NCI-H187 treated with DMSO at 0.1 percent for 48 hours (cell line): ENCODE measurements at places on chromosomes 12 and 14.

DNA sequence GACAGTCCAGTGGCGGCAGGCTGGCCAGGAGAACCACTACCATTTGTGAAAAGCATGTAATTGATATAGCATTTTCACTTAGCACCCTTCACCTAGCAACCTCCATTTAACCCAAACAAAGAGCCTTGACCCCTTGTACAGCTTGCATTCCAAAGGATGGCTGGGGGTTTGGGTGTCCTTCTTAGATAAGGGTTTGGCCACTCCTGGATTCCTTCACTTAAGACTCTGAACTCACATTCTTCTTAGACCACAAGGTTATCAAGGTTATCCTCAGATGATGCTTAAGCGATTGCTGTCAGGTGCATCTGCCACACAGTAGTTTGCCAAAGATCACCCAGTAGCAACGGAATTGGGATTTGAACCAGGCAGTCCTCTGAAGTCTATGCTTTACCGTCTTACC lies 102.8 kb downstream of the ZNF664 start:
- DNase-seq = no peak

GRCh38 chr14:79011091-79011919 lies 841.1 kb downstream of the NRXN3 start:
- DNase-seq = no peak

DNA sequence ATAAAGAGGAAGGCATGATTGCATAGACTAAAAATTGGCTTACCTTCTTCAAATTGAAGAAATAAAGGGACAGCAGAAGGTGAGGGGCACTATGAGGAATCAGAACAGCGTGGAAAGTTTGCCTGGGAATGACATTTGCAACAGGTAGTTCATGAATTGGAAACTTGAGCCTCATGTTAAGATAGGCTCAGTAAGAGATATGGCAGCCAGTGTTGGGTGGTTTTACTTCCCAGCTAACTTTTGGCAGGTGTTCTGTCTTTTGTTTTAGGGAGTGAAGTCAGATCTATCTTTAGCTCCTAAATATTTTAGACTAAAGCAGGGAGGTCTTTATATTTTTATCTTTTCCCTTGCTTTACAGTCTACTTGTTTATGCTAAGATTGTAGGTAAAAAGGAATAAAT lies 122.4 kb downstream of the ANO6 start:
- no peak for DNase-seq

DNA sequence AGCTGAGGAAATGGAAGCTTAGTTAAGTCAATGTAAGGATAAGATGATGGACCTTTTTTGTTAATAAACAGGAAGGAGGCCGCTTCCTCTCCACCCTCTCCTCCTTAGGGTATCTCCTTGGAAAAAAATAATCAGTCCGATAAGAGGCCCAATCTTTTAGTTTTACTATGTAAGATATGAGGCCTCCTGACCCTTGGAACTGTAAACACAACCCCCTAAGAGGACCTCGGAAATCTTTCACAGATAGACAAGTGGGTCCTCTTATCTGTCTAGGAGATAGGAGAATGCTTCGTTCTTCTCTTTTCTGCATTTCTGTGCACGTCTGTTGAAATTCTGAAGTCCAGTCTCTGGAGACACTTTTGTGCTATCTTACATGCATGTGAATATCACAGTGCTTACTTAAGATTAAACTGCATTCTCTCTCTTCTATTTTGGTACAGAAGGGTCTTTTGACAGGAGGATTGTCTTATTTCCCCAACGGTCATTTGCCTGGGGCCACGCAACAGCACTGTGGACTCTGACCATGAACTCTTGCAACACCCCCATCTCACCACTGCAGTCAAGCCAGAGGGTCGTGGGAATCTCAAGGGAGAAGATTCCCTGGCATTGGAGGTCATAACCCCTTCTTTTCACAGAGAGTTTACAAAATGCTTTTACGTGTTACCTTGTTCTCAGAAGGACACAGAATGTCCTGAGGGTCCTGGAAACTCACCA lies 313.0 kb upstream of the RTL1 start:
- no peak for DNase-seq

DNA sequence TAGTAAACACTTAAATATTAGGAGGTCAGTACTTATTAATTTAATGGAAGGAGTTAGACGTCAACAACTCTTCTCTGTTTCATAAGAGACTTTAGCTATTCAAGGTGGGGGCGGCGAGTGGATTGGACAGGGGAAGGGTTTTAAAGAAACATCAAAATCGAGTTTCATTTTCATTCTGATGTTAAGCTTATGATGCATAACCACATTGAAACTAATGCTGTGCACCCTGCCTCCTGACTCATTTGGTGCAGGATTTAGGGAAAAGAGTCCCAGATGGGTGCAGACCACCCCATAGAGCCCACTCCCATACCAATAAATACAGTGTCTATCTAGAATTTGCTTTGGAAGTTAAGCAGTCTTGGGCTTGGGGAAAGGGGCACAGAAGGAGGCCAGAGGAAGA lies 7.4 kb downstream of the ZBTB39 start:
- no peak for DNase-seq

DNA sequence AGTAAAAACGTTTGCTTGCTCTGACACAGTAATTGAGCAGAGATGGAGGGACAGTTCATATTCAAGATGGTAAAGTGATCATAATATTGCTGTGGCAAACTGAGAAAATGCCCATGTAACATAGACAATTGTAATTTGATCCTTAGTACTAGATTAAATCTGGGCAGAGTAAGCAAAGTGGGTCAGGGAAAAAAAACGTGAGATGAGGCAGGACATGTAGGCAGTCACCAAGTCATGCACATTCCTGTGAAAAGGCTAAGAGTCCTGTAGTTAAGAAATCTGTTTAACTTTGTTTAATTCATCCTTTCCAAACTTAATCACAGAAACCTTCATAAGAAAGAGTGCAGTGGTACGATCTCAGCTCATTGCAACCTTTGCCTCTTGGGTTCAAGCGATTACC lies 16.1 kb downstream of the BTBD7 start:
- no peak for DNase-seq

- DNase-seq = no peak
These were observed 42.1 kb downstream of the MGST1 start for GRCh38 chr12:16389594-16389993.

GRCh38 chr12:105107171-105107493 lies 399 bp upstream of the WASHC4 start:
- peak; percentile 30 for DNase-seq

GRCh38 chr12:26195641-26196420 lies 458 bp downstream of the SSPN start:
- no peak for DNase-seq

- DNase-seq = no peak
These were observed 21.6 kb upstream of the CAMKK2 start for GRCh38 chr12:121318121-121318520.

- no peak for DNase-seq
These were observed 15.6 kb upstream of the PLEKHD1 start for GRCh38 chr14:69468949-69469348.

DNA sequence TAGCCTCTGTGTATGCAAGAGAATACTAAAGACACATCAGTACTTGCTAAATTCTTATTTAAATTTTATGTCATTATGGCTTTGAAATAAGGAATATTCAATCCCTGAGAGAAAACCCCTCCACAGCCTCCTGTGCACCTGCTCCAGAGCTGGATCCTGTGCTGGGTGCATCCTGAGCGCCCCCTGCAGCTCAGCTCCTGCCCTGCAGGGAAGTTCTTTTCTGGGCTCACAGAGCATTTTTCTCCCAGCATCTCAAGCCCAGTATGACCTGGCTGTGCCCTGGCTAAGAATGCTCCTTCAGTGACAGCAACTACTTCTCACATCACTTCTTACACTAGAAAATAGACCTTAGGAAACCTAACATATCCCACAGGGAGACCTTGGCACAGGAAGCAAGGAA lies 1211.7 kb downstream of the TMEM121 start:
- no peak for DNase-seq

DNA sequence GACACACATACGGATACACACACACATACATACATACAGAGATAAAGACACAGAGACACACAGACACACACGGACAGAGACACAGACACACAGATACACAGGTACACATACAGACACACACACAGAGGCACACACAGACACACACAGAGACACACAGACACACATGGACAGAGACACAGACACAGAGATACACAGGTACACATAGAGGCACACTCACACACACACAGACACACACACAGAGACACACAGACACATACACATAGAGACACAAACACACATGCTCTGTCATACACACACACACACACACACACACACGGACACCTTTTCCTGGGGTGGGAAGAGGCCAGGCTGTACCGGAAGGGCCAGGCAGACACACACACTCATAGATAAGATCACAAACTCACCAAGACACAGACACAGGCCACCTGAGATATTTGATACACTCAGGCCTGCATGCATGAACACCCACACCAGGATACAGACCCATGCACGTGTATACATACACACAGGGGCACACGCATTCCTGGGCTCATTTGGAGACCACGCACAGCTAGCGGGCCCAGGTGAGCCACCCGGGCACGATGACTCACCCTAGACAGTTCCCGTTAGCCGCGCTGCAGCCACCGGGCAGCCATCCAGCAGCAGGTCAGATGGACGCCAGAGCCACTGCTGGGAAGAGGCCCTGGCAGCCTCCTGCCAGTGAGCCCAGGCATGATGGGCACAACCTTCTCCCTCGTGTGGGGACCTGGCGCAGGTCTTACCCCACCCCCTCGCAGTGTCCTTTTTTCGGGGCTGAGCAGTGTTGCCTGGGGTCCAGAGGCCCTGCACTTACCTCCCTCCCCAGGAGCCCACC lies 1.8 kb upstream of the AHNAK2 start:
- no peak for DNase-seq

DNA sequence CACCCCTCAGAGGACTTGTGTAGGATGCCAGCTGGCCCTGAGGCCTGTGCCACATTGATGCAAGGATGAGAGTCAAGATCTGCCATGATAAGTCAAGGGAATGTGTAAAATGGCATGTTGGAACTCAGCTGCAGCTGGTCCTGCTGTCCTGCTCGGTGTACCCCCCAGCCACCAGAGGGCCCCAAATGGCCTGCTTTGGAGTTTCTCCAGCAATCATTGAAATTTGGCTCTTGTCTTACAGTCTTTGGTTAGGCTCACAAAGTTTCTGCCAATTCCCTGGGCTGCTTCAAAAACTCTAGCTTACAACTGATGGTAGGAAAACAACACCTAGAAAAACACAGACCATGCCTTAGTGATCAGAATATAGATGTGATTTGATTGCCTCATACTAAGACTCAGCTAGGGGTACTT lies 76.8 kb downstream of the HSD17B6 start:
- DNase-seq = no peak

GRCh38 chr14:70897464-70897863 lies 9.8 kb upstream of the PCNX1 start:
- DNase-seq = no peak

GRCh38 chr12:68611094-68611805 lies 551 bp downstream of the RAP1B start:
- DNase-seq = no peak

DNA sequence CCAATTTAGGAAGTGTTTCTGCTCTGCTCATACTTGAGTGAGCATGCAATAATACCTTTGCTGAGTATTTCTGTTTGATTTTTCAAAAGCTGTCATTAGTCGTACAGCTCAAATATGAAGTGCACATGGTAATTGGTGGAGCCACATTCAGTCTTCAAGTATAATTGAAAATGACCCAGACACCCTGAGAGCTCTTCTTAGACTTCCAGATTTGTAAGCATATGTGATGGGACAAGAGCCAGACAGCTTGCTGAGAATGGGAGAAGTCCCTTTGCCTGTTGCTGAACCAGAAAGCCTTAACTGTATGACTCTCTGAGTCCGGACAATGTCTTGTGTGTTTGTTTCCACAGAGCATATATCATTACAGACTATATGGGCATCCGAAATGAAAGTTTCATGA lies 307.3 kb downstream of the TMEM117 start:
- DNase-seq = no peak

DNA sequence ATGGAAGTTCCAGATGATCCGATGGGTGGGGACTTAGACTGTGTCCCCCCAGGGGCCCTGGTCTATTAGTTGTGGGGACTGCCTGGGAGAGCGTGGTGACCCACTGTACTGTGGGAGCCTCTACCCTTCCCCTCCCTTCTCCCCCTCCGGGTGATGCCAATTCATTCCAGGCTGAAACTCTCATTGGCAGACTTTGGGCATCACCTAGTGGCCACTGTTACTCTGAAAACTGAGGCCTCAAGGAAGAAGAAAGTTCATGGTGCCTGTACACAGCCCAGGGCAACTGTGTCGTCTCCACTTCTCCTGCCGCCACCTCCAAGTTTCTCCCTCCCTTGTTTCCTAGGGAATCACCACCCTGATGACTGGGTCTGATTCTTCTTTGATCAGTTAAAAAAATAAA lies 173.6 kb upstream of the ALG10B start:
- DNase-seq = no peak

DNA sequence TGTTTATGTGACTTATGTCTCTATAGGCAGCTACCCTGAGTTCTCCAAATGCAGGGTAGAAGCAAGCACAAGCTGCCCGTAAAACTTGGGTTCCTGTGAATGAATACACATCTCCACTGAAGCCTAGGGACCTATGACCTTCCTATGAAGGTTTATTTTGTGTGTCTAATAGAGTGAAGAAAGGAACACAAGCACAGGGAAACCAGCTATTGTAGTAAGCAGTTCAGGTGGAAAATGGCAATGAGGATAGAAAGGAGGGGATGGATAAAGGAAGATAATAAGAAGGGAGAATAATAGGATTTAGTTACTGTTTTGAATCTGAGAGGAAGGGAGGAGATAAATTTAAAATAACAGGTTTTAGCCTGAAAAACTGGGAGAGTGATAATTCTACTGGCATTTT lies 2.4 kb downstream of the PFKM start:
- DNase-seq = no peak

DNA sequence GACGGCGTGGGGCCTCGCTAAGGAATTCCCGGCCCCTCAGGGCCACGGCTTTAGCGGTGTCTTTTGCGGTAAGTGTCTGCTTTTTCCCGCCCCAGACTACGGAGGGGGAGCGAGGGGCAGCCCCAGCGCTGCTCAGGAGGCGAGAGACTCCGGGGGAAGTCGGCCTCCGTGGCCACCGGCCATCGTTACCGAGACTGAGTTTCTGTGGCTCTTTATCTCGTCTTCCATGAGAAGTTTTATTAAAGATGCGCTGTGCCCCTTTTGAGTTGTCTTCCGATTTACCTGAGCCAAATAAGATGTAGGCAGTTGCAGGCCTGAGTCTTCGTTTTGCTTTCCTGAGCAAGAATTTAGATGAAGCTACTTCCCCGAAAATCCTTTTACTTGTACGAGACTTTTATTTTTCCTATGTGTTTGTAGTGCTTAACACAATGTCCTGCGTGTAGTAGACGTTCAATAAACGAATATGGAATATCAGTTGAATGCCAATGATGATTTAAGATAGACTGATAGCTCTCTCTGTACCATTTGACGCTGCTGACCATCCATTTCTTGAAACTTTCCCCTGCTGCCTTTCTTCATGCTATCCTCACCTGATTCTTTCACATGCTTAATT lies 462 bp downstream of the SRP54 start:
- DNase-seq = no peak

DNA sequence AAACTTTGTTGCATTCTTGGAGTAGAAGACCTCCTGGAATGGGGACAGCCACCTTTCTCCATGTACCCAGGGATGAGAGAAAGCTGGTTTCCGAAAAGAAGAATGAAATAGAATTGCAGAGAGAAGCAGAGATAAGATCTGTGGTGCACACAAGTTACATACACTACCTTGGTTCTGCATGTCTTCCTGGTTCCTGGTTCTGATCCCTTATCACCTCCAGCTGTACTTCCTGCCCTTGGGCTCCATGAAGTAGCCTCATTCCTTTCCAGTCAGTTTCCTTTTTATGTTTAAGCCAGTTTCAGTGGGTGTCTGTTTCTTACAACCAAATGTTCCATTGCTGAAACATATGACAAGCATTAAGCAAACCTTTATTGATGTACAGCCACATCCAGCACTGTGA lies 69.3 kb downstream of the FBXW8 start:
- DNase-seq = no peak

GRCh38 chr14:106280876-106281275 lies 754.5 kb downstream of the TMEM121 start:
- no peak for DNase-seq
